Stimulated activated CD4-positive, alpha-beta T cell treated with anti-CD3 and anti-CD28 coated beads, Interleukin-1b, Interleukin-23, amount 100 ng/mL, for 24 hours (primary cell): ENCODE measurements at places on chromosomes 16 and 17.

GRCh38 chr17:13671771-13672170, 70.0 kb upstream of the HS3ST3A1 start:
- DNase-seq: no peak

- no peak for DNase-seq
These were observed 91.4 kb downstream of the SYCE1L start for GRCh38 chr16:77290451-77291115.

DNA sequence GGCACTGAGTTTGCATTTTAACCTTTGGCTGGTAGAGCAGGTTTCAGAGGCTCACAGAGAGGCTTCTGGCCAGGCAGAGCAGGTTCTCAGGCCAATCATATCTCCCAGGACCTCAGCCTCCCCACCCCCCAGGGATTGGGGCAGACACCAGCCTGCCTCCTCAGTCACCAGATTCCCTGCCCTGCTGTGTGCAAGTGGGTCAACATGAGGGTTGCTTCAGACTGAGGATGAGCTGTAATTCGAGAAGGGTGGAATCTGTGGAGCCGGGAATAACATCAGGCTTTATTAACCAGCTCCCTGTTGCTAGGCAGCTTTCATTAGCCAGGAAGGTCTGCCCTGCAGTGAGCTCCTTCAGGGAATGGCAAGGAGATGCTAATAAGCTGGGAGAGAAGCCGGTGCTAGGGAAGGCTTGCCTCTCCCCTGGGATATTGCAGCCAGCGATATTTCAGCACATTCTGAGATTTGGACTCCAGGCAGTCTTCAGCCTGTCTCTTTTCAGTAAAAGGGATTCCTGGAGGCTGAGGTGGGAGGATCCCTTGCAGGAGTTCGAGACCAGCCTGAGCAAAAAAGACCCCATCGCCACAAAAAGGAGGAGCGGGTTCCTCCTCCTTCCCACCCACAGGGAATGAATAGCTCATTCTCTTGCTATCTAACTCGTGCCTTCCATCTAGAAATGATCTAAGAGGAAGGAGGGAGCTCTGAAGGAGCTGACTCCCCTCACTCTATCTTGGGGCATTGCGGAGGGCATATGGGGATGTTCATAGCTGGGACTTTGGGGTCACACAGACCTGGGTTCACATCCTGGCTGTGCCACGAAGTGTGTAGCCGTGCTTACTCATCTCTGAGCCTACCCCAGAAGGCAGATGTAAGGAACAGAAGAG, 10.7 kb downstream of the SGSM2 start:
- DNase-seq: no peak

GRCh38 chr16:31215287-31216162, 1.4 kb downstream of the PYDC1 start:
- DNase-seq: no peak

DNA sequence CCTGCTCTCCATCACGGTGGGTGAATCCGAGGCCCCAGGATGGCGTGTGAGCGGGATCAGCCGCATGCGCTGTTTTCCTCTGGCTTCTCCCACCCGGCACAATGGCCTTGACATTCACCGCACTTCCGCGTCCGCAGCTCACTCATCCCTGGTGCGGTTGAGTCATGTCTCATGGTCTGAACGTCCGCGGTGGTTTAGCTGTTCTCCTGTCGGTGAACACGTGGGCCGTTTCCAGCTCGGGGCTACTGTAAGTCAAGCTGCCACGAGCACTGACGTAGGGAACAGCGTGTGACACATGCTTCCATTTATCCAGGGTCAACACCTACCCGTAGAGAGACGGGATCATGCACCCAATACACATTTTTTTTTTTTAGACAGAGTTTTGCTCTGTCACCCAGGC, 15.3 kb upstream of the CACNA1H start:
- DNase-seq: no peak

GRCh38 chr17:34361478-34362061, 1.5 kb downstream of the CCL1 start:
- DNase-seq: peak; percentile 20

GRCh38 chr17:36942631-36943125, 5.4 kb downstream of the LHX1 start:
- no peak for DNase-seq

- DNase-seq: no peak
These were observed 3.4 kb upstream of the WIPI1 start for GRCh38 chr17:68460715-68461114.

GRCh38 chr16:57939872-57940224, 31.1 kb downstream of the CNGB1 start:
- no peak for DNase-seq

GRCh38 chr17:79700592-79700991, 30.2 kb upstream of the ENPP7 start:
- DNase-seq: no peak

GRCh38 chr17:77420804-77421629, 280.2 kb downstream of the SEC14L1 start:
- no peak for DNase-seq

- DNase-seq: no peak
These were observed at the start of gene ARHGAP44 for GRCh38 chr17:12789481-12790248. Gene ARHGAP44 (plus strand): TSS chr17:12789498. CDS start chr17:12789839, 341 bp downstream.

DNA sequence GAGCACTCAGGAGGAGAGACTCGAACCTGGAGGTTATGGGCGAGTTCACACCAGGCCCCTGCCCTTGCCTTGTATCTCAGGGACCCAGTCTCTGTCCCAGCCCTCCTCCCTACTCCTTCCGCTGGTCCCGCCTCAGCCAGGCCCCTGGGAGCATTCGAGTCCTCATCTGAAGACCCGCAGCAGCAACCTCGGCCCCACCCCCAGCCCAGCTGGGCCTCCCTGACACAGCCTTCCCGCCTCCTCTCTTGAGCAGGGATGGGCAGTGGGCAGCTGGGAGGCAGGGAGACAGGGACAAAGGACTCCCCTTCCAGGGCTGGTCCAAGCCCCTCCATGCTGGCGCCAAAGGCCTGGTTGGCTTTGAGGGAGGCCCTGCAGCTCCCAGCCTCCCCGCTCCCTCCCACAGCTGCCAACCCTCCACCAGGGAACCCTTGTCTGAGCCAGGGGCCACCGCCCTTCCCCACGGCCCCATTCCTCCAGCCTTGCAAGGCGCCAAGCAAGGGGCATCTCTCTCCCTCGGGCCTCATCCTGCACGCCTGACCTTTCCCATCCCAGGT, 15.4 kb upstream of the ZC3H18 start:
- DNase-seq: no peak
